ENCODE measurements at places on chromosomes 4 and X.
A peak's percentile ranks its signal among the peaks of the same experiment; 100 is the strongest.

- DNase-seq = peak; percentile 81
These were observed at the start of gene CASK for GRCh38 chrX:41923211-41923977. CASK (minus strand) TSS chrX:41923554; CDS start chrX:41922988, 566 bp downstream.

- DNase-seq = no peak
These were observed 38.0 kb downstream of the GPM6B start for GRCh38 chrX:13778916-13779315.

- DNase-seq = no peak
These were observed 112.9 kb upstream of the AGA start for GRCh38 chr4:177555007-177555574.

DNA sequence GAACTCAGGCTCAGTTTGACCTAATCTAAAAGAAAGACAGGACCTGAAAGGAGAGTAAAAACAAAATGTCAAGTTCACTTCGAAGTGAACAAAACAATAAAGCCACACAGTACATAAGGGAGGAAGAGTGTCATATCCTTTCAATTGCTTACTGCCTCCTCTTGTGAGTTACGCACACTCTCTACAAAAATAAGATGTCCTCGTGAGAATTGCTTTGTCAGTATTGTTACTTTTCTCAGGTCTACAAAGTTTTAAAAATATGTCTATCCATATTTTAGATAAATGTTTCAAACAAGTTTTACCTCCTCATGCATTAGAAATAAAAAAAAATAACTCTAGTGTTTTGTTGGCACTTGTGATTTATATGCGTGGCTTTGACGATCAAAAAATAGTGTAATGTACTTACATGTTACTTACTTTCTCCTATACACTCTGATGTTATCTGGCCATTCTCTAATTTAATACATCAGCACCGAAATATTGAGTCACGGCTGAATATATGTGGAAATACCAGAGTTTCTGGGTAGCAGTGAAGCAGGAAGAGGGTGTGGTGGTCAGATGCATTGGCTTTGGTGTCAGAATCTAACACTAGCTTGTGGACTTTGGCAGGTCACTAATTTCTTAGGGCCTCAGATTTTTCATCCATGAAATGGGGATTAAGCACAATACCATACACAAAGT lies 8.1 kb upstream of the MRPL1 start:
- no peak for DNase-seq

GRCh38 chr4:40461879-40462278 lies 126.7 kb downstream of the CHRNA9 start:
- no peak for DNase-seq

DNA sequence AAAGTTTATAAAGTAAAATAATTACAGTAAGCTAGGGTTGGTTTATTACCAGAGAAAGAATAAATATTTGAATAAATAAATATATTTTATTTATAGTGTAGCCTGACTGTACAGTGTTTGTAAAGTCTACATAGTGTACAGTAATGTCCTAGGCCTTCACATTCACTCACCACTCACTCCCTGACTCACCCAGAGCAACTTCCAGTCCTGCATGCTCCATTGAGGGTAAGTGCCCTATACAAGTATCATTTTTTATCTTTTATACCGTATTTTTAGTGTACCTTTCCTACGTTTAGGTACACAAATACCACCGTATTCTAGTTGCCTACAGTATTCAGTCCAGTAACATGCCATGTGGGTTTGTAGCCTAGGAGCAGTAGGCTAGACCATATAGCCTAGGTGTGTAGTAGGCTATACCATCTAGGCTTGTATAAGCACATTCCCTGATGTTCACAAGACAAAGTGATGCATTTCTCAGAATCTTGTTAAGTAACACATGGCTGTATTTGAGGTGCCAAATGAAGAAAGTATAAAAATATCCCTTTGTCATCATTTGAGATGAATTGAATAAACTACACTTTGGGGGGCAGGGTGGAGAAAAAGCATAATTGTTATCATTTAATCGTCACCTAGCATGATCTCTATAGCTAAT lies 14.7 kb upstream of the KLHL8 start:
- no peak for DNase-seq

GRCh38 chr4:55255179-55255578 lies 90.9 kb upstream of the SRD5A3 start:
- DNase-seq = no peak

- no peak for DNase-seq
These were observed 82.8 kb downstream of the ARSF start for GRCh38 chrX:3124031-3124430.

GRCh38 chrX:154738011-154738738 lies 12.7 kb downstream of the GAB3 start:
- no peak for DNase-seq
